ENCODE measurements at places on chromosomes 4 and X.
A peak's percentile ranks its signal among the peaks of the same experiment; 100 is the strongest.

DNA sequence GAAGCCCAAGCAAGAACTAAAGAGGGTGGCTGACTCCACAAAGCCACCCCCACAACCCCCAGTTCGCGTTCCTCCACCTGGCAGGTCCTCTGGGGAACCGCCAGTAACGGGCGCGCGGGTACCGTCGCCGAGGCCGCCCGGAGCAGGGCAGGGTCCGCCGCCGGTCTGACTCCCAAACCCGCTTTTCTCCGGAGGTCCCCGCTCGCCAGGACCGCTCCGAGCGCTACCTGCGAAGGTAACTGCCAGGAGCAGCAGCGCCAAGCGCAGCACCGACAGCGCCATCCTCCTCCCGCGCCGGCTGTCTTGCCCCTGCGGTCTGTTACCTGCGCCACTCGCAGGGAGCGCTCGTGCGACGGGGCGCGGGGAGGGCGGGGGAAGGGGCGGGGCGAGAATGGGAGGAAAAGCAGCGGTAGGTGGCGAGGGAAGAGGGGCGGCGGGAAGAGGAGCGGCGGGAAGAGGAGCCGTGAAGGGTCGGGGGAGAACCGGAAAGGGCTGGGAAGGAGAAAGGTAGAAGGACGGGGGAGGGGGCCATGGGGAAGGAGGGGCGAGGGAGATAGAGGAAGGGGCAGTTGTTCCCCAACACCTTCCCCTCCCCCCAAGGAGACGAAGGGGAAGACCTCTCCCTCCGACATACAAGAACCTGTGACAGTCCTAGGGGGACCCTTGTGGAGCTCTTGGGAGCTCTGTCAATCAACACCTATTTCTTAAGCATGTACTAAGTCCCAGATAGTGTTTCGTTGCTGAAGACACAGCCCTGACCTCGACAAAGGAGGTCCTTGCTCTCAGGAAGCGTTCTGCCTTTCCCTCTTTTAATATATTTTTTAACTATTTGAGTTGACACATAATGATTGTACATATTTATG lies at the start of gene SPINK2:
Gene SPINK2 (minus strand): TSS at position 321 of the 863 bp plus-strand sequence. CDS start 39 bp downstream, at position 282.
- peak; percentile 48 for DNase-seq

DNA sequence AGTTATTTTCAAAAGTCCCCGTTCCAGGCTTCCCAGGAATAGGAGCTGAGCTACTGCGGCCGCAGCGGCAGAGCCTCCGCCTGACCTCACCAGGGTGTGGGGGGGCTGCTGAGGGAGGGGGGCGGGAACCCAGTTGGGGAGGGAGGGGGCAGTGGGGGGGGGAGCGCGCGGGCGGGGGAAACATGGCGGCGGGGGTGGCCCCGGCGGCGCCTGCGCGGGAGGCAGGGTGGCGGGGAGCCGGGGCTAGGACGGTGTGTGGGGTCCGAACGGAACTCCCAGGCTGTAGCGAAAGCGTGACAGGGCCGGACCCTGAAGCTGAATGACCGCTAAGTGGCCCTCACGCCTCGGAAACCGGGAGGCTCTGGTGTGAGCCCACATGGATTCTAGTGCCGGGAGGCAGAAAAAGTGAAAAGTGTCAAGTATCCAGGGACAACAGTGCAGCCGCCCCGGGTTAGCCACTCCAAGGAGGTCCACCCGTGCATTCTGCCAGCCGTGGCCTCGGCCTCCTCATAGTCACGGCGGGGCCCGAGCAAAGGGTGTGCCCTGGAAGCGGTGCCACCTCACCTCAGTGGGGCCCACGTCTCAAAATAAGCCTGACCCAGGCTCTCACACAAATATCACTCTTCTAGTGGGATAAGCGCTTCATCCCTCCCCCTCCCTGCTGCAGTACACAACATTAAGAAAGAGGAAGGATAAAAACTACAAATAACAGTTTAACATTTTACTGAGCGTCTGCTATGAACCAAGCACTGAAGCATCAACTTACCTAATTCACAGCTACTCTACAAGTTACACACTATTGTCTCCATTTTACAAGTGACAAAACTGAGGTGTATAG lies at the start of gene KLHL13:
Gene KLHL13 (minus strand): TSS at position 98 of the 838 bp plus-strand sequence. CDS start 88,337 bp downstream, outside the sequence.
- DNase-seq = peak; percentile 1

DNA sequence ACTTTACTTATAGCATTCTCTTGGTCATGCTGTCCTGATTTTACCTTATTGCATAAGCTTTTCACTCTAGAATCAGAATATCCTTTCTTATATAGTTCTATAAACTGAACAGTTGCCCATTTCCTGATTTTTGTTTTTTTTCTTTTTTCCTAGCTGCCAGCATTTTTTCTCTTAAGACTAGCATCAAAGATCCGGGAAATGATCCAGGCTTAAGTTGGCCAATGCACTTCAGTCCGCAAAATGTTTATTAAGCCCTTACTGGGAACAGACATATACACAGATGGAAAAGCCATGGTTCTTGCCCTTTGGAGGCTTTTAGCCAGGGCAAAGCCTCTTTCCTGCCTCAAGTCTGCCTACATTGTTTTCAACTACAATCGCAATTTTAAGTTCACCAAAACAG lies 10.1 kb upstream of the BMP2K start:
- no peak for DNase-seq

DNA sequence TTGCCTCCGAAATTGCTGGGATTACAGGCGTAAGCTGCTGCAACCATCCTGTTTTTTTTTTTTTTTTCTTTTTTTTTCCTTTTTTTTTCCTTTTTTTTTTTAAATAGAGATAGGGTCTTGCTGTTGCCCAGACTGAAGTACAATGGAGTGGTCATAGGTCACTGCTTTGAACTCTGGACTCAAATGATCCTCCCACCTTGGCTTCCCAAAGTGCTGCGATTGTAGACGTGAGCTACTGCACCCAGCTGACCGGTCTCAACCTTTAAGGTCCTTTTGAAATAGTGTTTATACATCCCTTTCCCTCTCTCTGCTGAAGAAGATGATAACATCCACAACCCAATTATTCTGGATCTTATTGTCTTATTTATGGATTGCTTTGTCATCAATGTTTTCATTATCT lies 548.7 kb downstream of the GBA3 start:
- no peak for DNase-seq

- DNase-seq = no peak
These were observed 410.5 kb downstream of the PPP3CA start for GRCh38 chr4:100936661-100937375.

DNA sequence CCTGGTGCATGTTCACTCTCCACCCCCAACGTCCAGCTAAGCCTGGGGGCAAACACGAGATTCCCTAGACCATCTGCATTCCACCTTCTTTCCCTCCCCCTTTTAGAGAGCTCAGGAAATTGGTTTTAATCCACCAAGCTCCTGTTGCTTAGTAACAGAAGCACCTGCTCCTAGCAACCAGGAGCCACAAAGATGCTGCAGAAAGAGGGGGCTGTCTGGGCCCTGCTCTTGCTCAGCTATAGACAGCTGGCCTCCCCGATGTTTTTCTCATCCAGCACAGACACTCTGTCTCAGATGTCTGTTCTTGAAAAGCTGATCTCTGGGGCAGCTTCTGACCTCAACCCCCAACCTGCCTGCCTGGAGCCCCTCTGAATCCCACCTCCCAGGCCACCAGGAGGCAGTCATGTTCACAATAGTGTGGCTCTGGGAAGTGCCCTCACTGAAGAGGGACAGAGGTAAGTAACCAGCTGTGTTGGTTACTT lies 71.5 kb downstream of the SLC16A2 start:
- peak; percentile 3 for DNase-seq

DNA sequence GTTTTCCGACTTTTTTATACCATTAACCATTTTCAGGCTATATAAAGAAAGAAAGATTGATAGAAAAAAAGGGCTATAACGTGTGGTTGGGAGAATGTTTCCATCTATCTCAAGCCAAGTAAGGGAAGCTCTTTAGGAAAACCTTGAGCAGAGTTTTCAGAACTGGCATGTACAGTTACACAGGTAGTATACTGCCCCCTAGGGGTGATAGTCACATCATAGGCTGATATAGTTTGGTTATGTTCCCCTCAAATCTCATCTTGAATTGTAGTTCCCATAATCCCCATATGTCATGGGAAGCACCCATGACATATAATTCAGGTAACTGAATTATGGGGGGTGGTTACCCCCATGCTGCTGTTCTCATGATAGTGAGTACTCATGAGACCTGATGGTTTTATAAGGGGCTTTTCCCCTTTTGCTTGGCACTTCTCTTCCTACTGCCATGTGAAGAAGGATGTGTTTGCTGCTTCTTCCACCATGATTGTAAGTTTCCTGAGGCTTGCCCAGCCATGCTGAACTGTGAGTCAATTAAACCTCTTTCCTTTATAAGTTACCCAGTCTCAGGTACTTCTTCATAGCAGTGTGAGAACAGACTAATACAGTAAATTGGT lies 186.8 kb downstream of the TMA16 start:
- DNase-seq = no peak

- DNase-seq = no peak
These were observed 122.1 kb upstream of the DIPK2B start for GRCh38 chrX:45322820-45323219.

- peak; percentile 28 for DNase-seq
These were observed 68.4 kb downstream of the RHOH start for GRCh38 chr4:40264995-40265909.

DNA sequence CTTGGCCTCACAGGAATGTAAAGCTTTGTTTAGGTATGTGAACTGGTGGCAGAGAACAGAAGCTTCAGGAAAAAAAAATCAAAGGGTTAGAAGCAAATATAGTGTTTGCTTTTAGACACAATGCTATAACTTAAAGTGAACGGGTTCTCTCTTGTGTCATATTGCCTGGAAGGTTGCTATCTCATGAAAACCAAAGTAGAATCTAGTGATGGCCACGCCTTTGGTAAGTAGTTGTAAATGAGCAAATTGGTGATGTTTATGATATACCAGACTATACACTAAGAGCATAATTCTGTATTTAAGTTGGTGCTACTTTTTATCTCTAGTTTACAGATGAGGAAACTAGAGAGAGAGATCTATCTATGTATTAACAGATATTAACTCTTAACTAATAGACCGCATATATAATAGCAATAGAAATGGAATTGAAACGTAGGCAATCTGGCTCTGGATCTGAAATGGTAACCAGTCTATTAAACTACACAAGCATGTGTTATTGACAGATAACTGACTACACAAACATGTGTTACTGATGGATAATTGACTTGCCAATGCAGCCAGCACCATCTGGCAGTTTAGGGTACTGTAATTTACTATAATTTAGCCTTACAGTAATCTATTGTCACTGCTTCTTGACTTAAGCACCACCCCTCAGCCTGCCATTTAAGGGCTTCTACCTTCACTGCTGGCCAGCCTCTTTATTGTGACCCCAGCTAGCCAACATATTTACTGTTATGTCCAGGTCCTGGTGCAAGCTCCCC lies 40.8 kb downstream of the HCCS start:
- no peak for DNase-seq

DNA sequence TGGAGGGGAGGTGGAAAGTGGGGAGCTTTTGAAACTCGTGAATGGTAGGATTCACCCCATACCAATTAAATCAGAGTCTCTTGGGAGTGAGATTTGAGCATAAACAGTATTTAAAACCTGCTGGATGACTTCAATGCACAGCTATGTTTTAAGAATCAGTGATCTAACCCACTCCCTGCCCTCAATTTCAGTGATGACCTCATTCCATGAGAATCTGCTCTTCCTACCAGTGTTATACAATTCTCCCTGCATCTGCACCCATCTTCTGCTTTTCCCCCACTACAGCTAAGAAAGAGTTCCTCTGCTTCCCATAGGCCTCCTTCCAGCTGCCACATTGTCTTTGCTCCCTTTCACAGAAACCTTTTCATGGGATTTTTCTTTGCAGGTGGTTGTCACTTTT lies 18.3 kb upstream of the H2AZ1 start:
- DNase-seq = no peak

- no peak for DNase-seq
These were observed 10.6 kb downstream of the SYTL4 start for GRCh38 chrX:100721328-100721727.

DNA sequence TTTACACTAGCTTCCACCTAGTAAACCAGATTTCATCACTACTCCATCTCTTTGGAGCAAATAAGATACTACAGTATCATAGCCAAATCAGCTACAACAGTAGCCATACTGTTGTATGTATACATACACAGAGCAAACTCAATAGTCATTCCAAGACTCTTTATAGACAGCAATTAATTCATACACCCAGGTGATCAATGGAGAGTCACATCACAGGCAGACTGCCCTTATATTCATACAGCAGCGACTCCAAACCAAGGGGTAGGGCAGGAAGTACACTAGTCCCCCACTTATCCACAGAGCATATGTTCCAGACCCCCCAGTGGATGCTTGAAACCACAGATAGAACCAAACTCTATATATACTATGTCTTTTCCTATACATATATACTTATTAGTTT lies 76.6 kb downstream of the FBXW7 start:
- no peak for DNase-seq

DNA sequence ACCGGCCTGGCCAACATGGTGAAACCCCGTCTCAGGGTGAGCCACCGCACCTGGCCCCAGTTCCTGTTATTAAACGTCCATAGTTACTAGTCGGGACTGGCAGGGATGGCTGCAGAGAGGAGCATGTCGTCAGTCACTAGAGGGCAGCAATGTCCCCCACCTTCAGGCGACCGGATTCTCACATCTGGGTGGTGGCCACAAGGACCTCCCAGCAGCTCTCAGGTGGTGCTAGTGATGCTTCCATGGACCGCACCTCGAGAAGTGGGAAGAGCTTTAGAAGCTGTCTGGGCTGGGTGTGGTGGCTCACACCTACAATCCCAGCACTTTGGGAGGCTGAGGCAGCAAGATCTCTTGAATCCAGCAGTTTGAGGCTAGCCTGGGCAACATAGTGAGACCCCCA lies 13.3 kb upstream of the IL3RA start:
- DNase-seq = peak; percentile 70

DNA sequence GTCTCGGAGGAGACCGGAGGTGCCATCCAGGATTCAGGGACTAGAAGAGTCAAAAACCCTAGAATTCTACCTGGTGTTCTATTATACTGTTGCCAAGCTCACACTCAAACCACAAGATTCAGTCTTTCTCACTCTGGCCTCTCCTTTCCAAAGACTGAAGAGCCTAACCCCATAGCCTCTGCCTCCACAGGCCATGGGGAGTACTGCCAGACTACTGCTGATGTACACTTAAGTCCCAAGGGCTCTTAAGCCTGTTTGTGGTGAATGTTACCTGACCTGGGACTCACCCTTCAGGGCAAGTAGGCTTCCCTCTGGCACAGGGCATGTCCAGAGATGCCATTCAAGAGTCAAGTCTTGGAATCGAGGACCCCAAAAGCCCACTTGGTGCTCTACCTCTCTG lies 58.9 kb upstream of the IRS4 start:
- DNase-seq = no peak

DNA sequence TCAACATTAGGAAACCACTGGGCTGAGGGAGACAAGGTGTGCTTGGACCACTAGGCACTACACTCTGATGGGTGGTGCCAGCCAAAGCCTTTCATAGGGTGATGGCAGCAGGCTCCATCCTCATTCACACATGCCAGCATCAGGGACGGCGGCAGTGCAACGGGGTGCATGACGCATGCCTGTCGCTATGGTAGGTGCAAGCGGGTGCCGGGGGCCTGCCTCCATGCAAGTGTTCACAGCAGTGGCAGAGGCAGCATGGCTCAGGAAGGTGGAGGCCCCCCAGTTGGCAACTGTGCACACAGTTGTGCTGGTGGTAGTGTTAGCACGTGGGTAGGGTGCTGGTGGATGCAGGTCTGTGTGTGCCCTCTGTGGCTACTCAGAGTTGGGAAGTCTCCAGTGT lies 184.1 kb downstream of the RELL1 start:
- no peak for DNase-seq

All from stimulated activated CD4-positive, alpha-beta T cell treated with anti-CD3 and anti-CD28 coated beads, Interleukin-1b, Interleukin-23, amount 100 ng/mL, for 48 hours (primary cell).